A673 (cell line): ENCODE measurements at places on chromosomes 1 and 21.

GRCh38 chr1:25794325-25794724 lies 5.7 kb upstream of the SELENON start:
- DNase-seq, result no peak

DNA sequence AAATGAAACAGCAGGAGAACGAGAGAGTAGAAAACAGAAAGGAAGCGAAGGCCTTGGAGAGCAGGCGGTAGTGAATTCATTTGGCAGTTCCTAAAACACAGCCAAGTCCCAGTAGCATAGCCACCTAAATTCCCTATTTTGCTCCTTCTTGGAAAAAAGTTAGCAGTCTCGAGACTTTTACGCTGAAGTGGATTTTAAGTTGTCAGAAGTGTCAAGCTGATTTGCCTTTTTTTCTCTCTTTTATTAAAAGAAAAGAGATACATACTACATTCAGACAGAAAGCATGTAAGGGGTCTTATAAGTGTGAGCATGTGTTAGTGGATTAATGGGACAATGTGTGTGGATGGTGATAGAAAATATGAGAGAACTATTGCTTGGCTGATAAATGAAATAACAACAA lies 19.2 kb downstream of the NFIA start:
- no peak for DNase-seq

- no peak for DNase-seq
These were observed 3.1 kb upstream of the RGS13 start for GRCh38 chr1:192632641-192633532.

DNA sequence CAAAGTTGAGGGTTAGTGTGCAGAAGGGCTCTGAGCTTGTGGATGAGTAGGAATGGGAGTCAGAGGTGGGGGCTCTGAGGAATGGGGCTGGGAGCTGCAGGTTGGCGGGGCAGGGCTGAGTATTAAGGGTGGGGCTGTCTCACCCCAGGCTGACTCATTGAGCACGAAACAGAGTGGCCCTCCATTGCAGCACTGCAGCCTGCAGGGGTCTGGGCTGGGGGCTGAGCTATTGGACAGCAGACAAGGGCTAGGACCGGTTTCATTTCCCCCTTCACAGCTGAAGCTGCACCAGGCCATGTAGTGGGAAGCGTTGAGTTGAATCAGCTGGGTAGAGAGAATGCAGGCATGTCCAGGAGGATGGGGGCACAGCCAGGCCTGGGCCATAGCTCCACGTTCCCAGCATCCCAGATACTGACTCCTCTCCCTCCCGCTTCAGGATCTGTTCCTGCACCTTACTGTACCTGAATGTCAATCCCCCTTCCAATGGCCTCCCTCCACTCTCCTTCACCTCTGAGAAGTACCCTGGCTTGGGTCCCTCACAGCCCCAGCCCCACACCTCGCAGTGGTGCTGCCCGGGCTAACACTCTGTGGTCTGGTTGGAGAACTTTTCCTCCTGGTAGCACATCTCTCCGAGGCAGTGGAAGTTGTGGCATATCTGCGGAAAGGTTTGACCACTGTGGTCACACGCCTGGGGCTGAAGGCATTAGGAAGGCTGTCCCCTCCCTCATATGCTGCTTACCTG lies 4.4 kb upstream of the INPP5B start:
- no peak for DNase-seq

- peak; percentile 91 for DNase-seq
These were observed 24.1 kb downstream of the ETNK2 start for GRCh38 chr1:204127597-204128242.

- no peak for DNase-seq
These were observed 17.8 kb downstream of the HLCS start for GRCh38 chr21:36948686-36949085.

- no peak for DNase-seq
These were observed 57.8 kb upstream of the BACE2 start for GRCh38 chr21:41110161-41110560.

DNA sequence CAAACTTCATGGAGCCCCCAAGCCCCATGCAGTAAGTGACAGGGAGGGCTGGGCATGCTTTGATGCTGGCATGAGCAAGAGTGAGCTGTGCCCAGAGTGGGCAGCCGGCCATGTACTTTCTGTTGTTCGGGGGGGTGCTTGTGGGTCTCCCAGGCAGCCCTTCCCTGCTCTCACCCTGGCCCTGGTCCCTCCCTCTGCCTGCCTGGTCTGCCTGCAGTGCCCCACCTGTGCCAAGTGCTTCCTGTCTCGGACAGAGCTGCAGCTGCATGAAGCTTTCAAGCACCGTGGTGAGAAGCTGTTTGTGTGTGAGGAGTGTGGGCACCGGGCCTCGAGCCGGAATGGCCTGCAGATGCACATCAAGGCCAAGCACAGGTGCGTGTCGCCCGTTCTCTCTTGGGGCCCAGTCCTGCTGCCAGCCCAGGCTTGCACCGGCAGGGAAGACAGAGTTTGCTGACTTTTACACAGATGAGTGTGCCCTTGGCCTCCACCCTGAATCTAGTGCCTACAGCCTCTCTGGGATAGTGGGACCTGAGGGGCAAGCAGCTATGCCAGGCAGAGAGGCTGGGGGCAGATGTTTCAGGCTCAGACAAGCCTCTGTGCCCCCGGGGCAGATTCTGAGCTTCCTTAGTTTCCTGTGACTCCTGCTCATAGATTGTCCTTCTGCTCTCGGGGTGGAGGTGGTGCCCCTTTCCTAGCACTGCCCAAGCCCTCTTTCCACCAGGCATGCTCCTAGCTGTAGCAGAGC lies 7.6 kb downstream of the ZBTB48 start:
- DNase-seq, result no peak
